Pons (tissue), 1 donor: ENCODE measurements at places on chromosomes 1 and 21.

DNA sequence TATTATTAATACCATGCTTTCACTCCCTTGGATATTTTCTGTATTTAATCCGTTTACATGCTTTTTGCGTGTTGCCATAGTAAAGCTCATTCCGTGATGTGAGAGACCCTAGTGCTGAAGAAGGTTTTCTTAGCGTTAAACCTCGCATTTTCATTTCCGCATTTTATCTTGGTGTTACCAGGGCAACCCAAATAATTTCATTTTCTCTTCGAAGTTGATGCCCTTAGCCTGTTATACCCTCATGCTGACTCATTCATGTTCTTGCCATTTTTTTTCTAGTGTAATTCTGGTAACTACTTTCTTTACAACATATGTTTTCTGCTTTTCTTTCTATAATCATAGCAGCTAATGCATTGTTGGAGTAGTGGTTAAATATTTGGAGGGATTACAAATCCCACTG is 37.2 kb downstream of the LRRC8C start:
- DNase-seq, result peak; percentile 17

GRCh38 chr1:117825414-117825813 is 104.0 kb downstream of the GDAP2 start:
- DNase-seq, result no peak

- peak; percentile 34 for DNase-seq
These were observed at the start of gene MOV10 for GRCh38 chr1:112674440-112674985. TSS of gene MOV10 (plus strand) at chr1:112674659. CDS start at chr1:112674913, 254 bp downstream.

- DNase-seq, result no peak
These were observed 40.3 kb downstream of the CD247 start for GRCh38 chr1:167477986-167478385.

DNA sequence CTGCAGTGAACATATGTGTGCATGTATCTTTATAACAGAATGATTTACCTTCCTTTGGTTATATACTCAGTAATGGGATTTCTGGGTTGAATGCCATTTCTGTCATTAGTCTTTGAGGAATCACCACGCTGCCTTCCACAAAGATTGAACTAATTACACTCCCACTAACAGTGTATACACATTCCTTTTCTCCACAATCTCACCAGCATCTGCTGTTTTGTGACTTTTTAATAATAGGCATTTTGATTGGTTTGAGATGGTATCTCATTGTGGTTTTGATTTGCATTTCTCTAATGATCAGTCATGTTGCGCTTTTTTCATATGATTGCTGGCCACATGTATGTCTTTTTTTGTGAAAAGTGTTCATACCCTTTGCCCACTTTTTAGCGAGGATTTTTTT is 680.5 kb downstream of the PTPRC start:
- no peak for DNase-seq

DNA sequence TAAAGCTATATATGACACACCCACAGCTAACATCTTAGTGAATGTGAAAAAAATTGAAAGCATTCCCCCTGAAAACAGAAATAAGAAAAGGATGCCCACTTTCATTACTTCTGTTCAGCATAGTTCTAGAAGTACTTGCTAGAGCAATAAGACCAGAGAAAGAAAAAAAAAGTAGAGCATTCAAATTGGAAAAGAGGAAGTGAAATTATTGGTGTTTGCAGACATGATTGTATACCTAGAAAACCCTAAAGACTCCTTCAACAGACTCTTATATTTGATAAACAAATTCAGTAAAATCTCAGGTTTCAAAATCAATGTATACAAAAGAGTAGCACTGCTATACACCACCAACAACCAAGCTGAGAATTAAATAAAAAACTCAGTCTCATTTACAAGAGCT is 1461.0 kb downstream of the AMY1C start:
- no peak for DNase-seq

GRCh38 chr1:183103147-183103546 is 79.9 kb downstream of the LAMC1 start:
- no peak for DNase-seq

- no peak for DNase-seq
These were observed 67.3 kb downstream of the VAV3 start for GRCh38 chr1:107897438-107898345.

DNA sequence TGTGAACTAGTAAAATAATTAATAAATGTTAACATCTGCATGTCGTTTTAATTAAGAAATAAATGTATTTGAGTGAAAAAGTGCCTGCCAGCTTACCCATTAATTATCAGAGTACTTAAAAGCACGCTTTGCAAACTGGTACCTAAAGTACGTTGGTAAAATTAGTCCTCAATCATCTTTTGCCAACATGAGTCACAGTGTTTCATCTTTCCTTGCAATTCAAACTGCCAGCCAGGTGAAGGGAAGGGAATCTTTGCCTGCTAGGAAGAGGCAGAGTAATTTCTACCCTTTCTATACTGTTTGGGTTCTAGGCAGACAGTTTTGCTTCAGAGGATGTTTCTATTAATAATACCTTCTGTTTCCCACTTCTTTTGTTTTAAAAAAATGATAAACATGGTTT is 57.2 kb upstream of the CNIH3 start:
- DNase-seq, result no peak

GRCh38 chr1:199204231-199204630 is 565.4 kb downstream of the PTPRC start:
- no peak for DNase-seq

GRCh38 chr1:64192290-64192689 is 11.1 kb upstream of the UBE2U start:
- no peak for DNase-seq

GRCh38 chr1:161427733-161428516 is 60.2 kb upstream of the CFAP126 start:
- no peak for DNase-seq

DNA sequence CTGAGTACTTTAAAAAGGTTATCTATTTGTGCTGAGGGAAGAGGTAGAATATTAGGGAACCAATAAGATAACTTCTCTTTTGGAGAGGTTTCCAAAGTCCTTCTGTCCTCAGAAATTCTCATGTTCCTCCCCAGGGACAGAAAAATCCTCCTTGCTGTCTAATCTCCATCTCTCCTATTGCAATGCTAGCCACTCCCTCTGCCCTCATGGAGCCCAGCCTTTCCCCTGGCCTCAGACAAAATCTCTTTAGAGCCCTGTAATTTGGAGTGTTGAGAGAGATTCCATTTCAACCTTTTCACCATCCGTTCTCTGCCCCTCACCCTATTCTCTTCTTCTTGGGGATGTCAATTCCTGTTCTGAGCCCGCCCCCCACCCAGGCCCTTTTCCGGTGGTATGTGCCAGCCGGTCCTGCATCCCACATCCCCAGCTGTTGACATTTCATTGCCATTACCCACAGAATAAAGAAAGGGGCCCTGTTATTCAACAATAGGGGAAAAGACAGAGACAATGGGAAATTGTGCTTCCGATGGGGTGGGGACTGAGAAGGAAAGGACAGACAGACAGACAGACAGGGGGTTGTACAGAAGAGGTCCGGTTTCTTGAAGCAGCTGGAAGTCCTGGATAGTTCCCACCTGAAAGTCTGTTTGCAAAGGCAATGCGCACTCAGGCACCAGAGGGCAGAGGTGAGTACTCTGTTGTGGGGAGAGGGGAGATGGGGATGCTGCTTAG is at the start of gene HAPLN2:
Gene HAPLN2, plus strand, starts transcription at position 563 of the 729 bp plus-strand sequence. CDS start 4,076 bp downstream, outside the sequence.
- peak; percentile 94 for DNase-seq

GRCh38 chr1:20259646-20260045 is 31.0 kb upstream of the VWA5B1 start:
- DNase-seq, result no peak

DNA sequence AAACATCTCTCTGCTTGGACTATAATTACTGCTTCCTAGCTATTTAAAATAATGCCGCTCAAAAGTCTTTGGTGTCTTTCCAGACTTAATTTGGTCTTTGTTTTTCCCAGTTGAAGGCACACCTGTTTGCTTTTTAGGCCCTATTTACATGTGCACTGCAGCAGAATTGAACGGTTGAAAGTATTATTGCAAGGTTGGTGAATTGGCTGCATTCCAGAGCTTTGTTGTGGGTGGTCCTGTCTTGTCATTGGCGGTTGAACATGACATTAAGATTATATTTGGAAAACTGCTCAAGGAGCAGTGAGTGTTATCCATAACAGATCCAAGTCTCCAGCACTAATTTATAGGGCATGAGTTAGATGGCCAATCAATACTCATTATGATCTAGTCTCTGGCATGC is 656.3 kb downstream of the PTPRC start:
- DNase-seq, result no peak

- no peak for DNase-seq
These were observed 435.9 kb downstream of the KIF26B start for GRCh38 chr1:245590726-245591125.

- no peak for DNase-seq
These were observed 196.4 kb downstream of the KAZN start for GRCh38 chr1:14794906-14795305.

GRCh38 chr1:27113861-27114260 is 41.1 kb downstream of the SLC9A1 start:
- DNase-seq, result no peak

- DNase-seq, result no peak
These were observed 35.2 kb upstream of the CTPS1 start for GRCh38 chr1:40944326-40944725.

DNA sequence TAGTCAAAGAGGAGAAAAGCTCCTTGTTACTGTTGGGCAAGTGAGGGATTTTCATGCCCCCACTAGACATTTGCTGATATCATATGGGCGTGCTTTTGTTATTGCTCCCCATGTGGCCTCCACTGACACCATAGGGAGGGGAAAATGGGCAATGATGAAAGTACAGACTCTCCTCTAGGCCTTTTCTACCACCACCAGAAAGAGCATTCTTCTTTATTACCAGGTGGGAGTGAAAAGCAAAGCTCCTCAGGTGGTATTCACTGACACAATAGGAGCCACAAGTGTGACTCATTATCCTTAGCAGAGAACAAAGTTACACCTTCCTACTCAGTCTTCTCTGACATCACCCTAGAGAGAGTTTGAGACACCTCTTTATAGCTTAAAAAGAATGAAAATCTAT is 667.1 kb downstream of the LTN1 start:
- no peak for DNase-seq

- no peak for DNase-seq
These were observed 69.5 kb downstream of the CD58 start for GRCh38 chr1:116501125-116501869.

- no peak for DNase-seq
These were observed 358.6 kb upstream of the LYPLAL1 start for GRCh38 chr1:218815076-218815475.

GRCh38 chr1:10891091-10891490 is 94.6 kb upstream of the CASZ1 start:
- no peak for DNase-seq

GRCh38 chr1:89557956-89558355 is 33.3 kb downstream of the LRRC8B start:
- no peak for DNase-seq

- no peak for DNase-seq
These were observed 46.9 kb downstream of the SKI start for GRCh38 chr1:2274929-2275475.

- DNase-seq, result peak; percentile 35
These were observed 32.0 kb upstream of the SLC30A1 start for GRCh38 chr1:211610779-211611556.

GRCh38 chr1:27772036-27772931 is 735 bp upstream of the STX12 start:
- DNase-seq, result peak; percentile 17

DNA sequence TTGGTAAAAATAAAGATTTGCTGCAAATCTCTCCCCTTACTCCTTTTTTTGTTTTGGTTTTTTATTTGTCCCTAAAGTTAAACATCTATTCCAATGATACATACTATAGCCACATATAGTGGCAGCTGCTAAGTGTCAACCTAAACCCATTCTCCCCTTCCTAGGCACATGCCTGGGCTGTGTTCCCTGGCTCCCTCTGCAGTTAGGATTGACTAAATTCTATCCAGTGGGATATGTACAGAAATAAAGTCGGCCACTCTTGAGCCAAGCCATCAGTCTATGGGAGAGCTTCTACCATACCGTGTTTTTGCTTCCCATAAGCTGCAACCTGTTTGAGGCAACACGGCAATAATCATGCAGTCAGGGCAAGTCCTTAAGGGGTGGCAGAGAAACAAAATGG is 23.6 kb downstream of the MCOLN3 start:
- no peak for DNase-seq

DNA sequence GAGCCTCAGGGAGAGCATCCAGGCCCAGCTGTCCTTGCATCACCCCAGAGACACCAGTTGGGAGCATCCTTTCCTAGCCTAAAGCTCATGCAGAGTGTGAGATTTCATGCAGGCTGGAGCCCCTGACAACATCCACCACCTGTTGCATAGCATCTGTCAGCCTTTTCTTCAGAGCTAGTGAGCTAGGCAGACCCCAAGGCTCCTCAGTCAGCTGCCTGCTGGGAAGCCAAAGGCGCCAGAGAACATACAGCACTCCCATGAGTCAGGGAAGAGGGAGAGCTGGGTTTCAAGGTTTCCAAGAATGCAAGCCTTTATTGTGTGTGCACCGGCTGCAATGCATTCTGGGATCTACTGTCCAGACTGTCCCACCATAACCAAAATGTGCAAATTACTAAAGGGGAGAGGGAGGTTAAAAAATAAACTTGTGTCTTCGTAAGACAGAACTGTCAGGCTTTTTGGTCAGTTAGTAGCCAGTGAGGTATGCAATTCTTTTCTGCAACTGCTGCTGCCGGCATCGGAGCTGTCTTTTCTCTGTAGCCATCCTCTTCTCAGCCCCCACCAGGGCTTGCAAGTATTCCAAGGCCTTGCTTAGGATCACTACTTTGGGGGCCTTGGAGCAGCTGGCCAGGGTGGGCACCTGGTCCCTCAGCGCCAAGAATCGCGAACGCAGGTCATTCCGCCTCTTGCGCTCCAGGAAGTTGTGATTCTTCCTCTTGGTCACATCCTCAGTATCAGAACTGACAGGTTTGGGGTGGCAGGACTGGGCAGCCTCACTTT is 4.6 kb downstream of the MYCL start:
- DNase-seq, result no peak

GRCh38 chr1:207956986-207957385 is 46.1 kb upstream of the CD34 start:
- DNase-seq, result no peak

DNA sequence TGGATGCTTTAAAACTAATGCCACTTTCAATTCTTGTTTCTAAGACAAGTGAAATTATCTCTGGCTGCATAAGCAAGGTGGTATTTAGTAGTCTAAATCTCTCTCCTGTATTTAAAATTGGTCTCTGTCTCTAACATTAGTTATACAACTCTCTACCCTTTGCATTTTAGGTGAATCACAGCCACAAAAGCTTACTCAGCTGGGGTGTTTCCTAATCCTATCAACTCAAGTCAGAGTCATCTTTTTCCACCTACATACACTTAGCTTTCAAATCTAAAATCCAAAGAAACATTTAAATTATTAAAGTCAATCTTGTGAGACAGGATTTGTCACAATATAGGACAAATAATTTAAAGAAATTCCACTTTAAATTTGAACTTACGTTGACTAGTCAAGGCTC is 255.1 kb upstream of the CXADR start:
- DNase-seq, result no peak

DNA sequence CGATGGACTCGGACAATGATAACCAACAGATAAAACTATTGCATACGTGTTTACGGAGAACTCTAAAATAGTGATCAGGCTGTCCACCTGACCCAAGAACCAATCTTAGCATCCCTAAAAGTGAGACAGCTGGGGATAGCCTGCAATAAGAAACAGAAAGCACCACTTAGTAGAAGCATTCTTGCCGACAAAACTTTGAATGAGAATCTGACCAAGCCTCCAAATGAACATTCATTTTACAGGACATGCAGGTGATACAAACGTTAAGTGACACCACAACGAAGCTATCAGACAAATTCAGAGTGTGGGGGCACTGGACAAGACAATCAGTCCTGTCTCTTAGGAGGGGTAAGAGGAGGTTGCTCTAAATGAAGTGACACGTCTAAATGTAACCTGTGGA is 1.2 kb downstream of the PSMG1 start:
- no peak for DNase-seq
